Heart left ventricle (tissue), 16 donors: ENCODE measurements at places on chromosomes 5 and 9. TPM values are rescaled to one million over a fixed set of nuclear protein-coding genes. Genes with fewer than 3 reads are reported as not detected.

NSG2 gene
- polyA plus RNA-seq = 0.30 TPM

GRCh38 chr9:132324425-132324824 is 30.4 kb downstream of the SETX start:
- DNase-seq = no peak

DNA sequence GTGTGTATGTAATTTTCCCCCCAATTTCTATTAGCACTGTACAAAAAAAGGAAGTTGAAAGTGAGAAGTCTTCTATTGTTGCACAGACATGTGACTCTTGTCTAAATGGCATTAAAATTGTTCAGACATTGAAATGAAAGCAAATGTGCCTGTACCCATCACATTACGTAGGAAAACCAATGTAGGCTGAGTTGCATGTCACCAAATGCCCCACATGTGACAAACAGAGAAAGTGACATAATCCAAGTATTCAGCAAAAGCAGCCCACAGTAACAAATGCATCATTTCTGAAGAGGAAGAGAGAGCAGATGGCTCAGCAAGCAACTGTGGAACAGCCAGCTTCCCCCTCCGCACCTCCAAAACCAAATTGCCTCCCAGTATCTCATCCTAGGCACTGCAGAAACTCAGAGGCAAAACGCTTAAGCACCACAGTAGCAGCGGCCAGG is 161.5 kb upstream of the NR4A3 start:
- DNase-seq = peak; percentile 12

DNA sequence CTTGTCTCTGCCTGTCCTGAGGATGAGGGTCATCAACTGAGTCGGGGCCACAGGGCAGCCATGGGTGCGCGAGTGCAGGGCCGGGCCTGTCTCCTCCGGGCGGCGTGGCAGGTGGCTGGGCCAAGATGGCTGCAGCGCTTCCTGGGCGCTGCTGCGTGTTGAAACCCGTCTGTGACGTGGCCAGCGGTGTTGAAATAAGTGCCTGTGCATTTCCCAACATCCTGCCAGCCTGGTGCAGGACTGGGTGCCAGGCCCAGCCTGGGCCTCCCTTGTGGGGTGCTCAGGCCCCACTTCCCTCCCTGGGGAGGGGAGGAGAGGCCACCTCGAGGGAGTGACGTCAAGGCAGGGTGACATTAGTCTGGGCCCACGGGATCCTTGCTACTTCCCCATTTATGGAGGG is 45.5 kb downstream of the RXRA start:
- peak; percentile 77 for DNase-seq

DNA sequence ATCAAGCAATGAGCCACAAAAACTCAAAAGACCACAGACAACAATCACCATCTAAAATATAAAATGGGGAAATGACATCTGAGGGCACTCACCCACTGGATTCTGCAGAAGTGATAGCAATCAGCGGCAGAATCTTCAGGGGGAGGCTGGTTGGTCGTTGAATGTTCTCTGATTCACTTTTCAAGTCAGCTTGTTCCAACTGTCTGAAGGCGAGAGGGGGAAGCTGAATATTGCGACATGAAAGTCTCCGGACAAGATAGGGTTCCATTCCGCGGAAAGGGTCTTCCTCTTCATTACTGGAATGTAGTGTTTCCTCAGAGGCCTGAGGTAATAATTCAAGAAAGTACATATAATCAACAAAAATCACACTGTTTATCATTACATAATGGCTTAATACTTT is 94.9 kb upstream of the PDE4D start:
- no peak for DNase-seq

DNA sequence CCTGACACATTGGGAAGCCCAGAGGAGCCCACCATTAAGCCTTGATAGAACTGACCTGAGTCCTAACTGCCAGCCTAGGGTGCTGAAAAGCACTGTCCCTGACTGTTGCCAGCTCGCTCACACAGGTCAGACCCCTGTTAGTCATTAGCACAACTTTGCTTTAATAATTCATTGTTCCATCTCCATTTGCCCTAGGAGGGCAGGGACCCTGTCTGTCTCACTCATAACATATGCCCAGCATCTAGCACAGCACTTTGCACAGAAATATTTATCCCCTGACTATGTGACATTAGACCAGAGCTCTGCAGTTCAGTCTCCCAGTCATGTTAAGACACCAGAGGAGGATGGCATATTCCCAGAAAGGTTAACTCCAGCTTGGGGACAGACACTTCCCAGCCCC is 61.8 kb upstream of the STXBP1 start:
- DNase-seq = no peak

GRCh38 chr5:73135021-73135420 is 14.6 kb downstream of the TMEM171 start:
- DNase-seq = no peak
